ENCODE measurements at places on chromosomes 7 and 10.

- DNase-seq, result no peak
These were observed 136.9 kb upstream of the CDK6 start for GRCh38 chr7:92973293-92973731.

DNA sequence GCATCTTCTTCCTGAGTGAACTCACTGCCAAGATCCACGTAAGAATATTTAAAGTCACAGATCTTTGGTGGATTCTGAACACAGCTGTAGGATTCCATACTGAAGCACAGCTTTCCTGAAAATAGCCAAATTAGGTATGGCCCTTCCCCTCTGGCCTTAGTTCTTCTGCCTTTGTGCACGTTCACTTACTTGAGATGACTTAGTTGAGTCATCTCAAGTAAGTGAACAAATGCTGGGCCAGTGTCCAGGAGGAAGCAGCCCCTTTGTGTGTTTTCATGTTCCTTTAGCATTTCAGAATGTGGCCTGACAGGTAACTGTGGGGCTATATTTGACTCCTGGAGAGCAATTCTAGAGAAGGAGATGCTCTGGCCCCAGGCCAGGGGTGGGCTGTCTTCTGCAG is 51.5 kb downstream of the CCNY start:
- DNase-seq, result peak; percentile 89

DNA sequence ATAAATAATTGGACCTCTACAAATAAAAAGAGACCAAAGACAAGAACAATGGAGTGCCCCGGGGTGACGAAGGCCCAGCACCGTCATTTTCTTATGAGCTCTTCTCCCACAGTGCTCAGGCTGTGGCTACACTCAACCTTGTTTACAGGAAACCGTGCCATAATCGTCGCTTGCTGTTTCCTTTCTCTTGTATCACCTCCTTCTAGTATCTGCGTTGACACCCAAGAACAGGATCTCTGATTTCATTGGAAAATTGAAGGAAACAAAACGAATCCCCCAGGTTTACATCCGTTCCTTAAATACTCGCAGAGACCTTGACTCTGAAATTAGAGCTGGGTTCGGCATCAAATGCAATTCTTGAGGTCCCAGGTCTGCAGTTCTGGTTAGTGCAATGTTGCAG is 1.7 kb upstream of the IGFBP3 start:
- peak; percentile 25 for DNase-seq

GRCh38 chr10:33227489-33227888 is 107.0 kb downstream of the NRP1 start:
- no peak for DNase-seq

DNA sequence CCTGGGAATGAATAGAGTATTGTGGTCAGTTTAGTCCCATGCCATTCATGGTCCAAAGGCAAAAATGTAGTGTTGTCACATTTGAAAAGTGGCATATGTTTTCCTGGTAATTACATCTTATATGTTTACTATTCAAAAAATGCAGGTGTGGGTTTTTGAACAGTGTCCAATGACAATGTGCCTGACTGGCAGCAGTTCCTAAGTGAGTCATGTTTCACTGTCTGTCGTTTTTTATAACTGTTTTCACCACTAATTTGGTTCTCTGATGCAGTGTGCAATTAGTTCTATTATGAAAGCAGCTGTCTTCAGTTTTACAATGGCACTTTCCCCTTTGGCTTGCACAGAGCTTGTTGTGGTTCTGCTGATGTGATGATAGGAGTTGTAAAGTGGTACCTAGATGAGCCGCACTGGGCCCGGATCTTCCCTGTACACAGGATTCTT is 162.3 kb downstream of the SEM1 start:
- no peak for DNase-seq

GRCh38 chr7:148753224-148753623 is 54.5 kb downstream of the CUL1 start:
- no peak for DNase-seq

DNA sequence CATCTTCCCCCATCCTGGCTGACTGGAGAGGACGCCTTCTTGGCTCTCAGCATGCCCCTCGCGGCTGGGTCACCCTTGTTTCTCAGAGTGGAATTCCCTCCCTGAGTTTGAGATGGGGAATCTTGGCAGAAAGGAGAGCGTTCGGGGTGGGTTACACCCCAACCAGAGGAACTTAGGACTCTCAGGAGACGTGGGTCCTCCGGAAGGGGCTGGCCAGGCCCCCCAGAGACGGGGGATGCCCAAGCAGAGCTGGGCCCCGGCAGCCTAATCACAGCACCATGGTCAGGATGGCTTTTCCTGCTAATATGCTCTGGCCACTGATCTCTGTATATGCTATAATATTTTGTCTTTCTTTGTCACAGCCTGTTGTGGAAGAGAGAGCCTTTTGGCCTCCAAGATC is 214.3 kb downstream of the WDR37 start:
- DNase-seq, result no peak

DNA sequence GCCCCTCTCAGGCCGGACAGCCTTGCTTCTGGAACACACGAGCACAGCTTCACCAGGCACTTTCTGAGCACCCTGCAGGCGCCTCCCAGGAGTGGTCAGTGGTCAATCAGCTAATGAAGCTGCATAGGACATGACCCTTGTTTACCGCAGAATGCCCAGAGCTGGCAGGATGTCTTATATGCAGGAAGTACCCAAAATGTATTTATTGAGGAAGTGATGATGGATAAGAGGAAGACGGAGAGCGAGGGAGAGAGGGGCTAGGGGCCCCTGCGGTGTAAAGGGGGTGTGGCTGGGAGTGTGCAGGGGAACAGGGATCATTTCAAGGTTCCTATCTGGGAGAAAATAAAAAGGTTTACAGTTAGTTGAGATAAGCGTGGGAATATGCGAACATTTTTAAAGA is 3.3 kb downstream of the CYP2E1 start:
- DNase-seq, result no peak

DNA sequence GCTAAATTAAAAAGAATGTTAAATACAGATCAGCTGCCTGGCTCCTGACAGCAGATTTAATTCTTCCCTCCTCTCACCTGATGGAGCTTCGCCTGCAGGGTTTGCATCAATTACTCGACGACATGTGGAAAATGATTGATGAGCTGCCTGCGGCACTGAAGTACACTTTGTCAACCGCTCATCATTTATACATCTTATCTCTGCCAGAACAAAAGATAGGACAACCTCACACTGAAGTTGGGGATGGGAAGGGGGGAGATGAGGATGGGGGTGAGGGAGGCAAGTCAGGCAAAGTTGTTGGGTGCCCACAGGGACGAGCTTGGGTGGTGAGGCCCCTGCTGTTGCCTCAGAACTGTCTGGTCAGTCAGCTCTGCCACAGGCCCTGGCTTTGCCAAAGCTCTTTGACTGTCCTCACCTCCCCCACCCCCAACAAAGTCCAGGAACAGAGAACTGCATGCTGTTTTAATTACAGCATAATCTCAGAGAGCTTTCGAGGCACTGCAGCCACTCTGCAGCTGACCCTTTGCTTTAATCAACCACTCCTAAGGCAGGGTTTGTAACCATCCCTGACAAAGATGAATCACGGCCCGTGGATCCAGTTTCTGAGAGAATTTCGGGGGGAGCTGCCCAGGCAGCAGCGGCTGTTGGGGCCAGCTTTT is 702.3 kb downstream of the LRMDA start:
- no peak for DNase-seq

DNA sequence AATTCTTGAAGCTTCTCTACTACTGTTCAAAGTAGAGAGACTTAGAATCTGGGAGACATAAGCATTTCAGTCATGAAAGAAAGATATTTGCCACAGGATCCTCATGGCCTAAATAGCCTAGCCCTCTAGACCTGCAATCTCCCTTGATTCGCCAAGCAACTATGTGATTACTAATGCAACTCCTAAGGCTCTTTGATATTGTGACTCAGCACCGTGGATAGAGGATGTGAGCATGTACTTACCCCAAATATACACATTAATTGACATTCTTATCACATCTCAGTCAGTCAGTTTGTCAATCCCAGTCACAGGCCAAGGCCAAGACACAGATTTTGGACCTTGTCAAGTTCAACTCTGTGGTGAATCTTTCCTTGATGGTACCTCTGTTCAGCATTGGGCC is 42.6 kb downstream of the GPR37 start:
- peak; percentile 0 for DNase-seq

GRCh38 chr10:585502-585901 is 104.0 kb downstream of the DIP2C start:
- no peak for DNase-seq

GRCh38 chr10:95935429-95935828 is 27.7 kb downstream of the CC2D2B start:
- no peak for DNase-seq

- DNase-seq, result peak; percentile 66
These were observed 765 bp downstream of the PFKFB3 start for GRCh38 chr10:6203331-6204062.

DNA sequence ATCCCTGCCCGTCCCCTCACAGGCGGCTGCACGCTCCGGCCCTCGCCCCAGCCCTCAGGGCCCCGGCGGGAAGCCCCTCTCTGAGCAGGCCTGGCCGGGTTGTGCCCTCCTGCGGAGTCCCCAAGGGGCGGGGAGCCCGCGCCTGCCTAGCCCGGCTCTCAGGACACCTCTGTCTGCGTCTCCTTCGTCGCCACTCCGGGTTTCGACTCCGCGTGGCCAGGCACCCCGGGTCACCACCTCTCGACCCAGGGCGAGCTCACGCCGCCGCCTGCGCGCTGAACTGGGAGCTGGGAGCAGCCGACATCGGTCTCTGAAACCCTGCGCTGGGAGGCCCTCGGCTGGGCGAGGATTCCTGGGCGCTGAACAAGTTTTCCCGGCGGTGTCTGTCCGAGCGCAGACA is 6.2 kb upstream of the OGDHL start:
- no peak for DNase-seq

DNA sequence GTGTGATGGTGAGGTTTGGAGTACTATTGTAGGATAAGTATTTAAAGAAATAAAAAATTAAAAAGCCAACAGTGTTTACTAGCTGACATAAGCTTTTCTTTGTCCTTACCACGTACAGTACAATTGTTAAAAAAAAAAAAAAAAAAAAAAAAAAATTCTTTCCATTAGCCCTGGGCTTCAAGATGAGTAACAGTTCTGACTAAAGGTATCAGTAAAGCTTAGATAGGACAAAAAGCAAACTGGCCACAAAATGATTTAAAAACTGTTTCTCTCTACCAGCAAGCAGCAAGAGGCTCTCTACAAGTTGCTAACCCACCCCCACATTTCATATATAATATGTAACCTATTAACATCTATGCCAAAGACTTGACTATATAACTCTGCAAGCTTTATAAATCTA is 17.5 kb downstream of the HYCC1 start:
- peak; percentile 52 for DNase-seq

GRCh38 chr7:99395616-99396327 is 12.6 kb downstream of the PDAP1 start:
- no peak for DNase-seq

DNA sequence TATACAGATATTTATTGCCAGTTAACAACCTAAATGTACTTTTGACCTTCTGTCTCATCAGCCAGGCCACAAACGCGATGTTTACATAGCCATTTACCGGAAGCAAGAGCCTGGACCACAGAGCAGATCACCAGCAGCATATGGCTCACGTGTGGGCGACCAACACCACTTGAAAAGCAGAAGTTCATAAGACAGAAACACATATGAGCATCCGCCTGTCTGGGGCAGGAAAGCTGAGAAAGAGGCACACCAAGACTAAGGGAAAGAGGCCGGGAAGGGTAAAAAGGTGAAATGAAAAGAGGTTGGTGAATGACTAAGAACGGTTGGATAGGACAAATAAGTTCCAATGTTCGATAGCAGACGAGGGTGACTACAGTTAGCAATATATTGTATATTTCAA is 1.3 kb downstream of the ABCB1 start:
- DNase-seq, result no peak

- peak; percentile 45 for DNase-seq
These were observed 32.8 kb upstream of the MEOX2 start for GRCh38 chr7:15719311-15719710.

DNA sequence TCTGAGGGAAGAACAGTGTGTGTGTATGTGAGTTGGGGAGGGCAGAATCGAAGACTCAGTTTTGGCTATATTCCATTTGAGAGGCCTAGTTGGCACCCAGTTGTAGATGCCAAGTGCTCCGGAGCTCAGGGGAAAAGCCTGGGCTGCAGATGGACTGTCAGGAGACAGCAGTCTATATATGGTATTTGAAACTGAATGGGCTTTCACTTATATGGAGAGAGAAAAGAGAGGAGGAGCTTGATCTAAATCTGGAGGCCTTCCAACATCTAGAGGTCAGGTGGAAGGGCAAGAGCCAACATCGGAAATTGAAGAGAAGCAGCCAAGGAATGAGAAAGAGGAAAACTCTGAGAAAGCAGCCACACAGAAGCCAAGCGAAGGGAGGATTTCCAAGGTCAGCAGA is 350.8 kb upstream of the BMPER start:
- DNase-seq, result no peak

GRCh38 chr7:151494298-151495284 is 25.1 kb downstream of the RHEB start:
- no peak for DNase-seq

GRCh38 chr10:52918714-52919305 is 146.2 kb upstream of the MBL2 start:
- no peak for DNase-seq

DNA sequence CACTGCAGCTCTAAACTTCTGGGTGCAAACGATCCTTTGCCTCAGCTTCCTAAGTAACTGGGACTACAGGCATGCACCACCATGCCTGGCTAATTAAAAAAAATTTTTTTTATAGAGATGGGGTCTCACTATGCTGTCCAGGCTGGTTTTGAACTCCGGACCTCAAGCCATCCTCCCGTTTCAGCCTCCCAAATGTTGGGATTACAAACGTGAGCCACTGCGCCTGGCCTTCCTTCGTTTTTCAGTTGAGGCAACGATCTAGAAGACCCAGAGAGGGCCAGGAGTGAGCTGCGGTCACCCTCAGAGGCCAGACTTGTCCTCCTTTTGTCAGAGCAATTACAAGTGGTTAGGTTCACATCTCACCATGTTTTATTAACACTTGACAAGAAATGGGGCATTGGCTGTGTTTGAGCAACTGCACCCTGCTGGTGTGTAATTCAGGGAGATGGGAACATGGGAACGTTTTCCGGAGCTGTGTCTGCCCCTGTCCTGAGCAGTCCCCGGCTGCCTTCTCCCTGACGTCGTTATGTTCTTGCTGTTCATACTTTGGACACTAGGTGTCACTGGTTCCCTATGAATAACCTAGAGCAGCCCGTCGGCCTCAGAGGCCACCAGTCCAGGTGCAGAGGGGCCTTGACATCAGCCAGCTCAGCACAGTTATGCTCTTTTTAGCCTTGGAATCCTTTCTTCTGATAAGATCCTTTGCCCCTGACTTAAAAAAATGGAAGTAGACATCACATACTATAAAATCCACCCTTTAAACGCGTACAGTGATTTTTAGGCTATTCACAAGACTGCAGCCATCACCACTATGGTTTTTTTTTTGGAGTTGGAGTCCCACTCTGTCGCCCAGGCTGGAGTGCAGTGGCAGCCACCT is 375.0 kb downstream of the TYW1 start:
- peak; percentile 76 for DNase-seq

DNA sequence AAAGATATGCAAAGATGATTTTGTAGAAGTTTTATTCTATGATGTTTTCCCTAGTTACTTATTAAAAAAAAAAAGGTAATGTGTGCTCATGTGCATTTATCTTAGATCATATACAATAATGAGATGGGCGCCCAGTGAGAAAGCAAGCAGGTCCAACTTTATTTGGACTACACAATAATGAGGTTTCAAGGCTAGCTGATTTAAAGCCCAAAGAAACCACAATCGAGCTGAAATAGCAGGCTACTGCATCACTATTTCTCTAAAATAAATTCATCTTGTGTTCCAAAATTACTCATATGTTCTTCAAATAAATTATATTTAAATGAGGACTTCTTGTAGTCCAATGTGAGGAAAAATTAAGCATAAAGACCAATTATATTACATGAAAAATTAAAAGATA is 110.1 kb downstream of the JMJD1C start:
- no peak for DNase-seq
